Left renal cortex interstitium (tissue), 4 donors: ENCODE measurements at places on chromosomes 16 and 17. TPM values are rescaled to one million over a fixed set of nuclear protein-coding genes. Genes with fewer than 3 reads are reported as not detected.

MFSD6L gene
- 3.0 TPM for polyA plus RNA-seq

KCNAB3 gene
- polyA plus RNA-seq = 8.9 TPM

RAMP2 gene
- polyA plus RNA-seq = 73.4 TPM

TSPAN10 gene
- polyA plus RNA-seq = 7.7 TPM

CD300H gene
- polyA plus RNA-seq = 0.34 TPM

SEZ6L2 gene
- polyA plus RNA-seq = 12.9 TPM

TBC1D3B gene
- polyA plus RNA-seq = 4.5 TPM

SLFN12L gene
- polyA plus RNA-seq = 0.20 TPM

MEOX1 gene
- 16.8 TPM for polyA plus RNA-seq

PRDM7 gene
- polyA plus RNA-seq = 0.34 TPM

KRTAP2-2 gene
- not detected for polyA plus RNA-seq

ITGA2B gene
- polyA plus RNA-seq = 9.1 TPM

MAP3K14 gene
- 6.3 TPM for polyA plus RNA-seq

PKMYT1 gene
- polyA plus RNA-seq = 19.7 TPM

ADCY9 gene
- 9.4 TPM for polyA plus RNA-seq

PGAP6 gene
- polyA plus RNA-seq = 72.1 TPM

NPIPA7 gene
- polyA plus RNA-seq = 2.9 TPM

SOCS1 gene
- 4.8 TPM for polyA plus RNA-seq

BICDL2 gene
- 3.1 TPM for polyA plus RNA-seq

KRT9 gene
- polyA plus RNA-seq = not detected

GP1BA gene
- polyA plus RNA-seq = 3.1 TPM

PYDC1 gene
- polyA plus RNA-seq = not detected

NTN3 gene
- polyA plus RNA-seq = 4.8 TPM
